ENCODE measurements at places on chromosomes 1 and 21.
A peak's percentile ranks its signal among the peaks of the same experiment; 100 is the strongest.

DNA sequence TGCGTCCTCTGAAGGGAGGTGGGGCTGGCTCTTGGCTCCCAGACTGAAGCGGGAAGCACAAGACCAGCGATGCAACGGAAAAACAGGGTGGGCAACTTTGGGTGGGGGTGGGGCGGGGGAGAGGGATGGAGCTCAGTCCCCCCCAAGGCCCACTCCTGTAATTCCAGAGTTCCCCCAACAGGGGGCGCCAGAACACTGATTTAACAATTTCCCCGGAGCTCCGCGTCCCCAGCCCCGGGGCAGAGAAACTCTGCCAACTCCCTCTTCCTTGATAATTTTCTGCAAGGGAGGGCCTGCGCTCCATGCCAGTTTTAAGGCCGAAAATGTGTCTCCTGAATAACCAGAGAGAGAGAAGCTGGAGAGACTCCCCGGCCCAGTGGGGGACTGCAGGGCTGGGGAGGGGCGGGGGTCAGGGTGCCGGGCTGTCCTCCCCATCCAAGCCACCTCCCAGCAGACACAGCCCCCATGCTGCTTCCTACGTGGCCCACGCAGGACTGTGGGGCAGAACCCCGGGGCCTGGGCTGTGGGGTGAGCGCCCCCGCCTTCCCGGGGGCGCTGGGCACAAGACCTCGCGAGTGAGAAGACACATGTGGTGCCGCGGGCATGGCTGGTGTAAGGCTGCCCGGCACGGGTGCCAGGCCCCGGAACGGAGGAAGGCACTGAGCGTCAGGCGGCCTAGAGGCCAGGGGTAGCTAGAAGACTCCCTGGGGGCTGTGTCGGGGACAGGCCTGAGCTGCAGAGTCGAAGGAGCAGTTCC is 51.4 kb downstream of the KIF21B start:
- peak; percentile 29 for DNase-seq

- DNase-seq = no peak
Observed at GRCh38 chr1:45621895-45622523, 1.8 kb downstream of the CCDC17 start.

GRCh38 chr1:220012259-220012658 is 34.0 kb downstream of the EPRS1 start:
- no peak for DNase-seq

DNA sequence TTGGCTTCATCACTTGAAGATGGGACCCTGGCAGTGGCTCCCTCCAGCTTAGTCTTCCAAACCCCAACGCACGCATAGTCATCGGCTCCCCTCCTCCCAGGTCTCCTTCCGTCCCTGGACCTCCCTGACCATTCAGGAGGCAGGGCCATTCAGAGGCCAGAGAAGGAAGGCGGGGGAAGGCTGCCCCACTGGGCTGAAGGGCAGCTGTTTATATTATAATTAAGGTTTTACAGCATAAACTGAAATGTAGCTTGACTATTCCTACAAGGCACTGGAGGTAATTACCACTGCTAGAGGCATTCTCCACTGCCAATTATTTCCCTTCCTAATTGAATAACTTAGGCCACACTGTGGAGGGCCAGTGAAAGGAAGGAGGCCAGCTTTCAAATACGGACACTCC is 170.6 kb upstream of the PROX1 start:
- DNase-seq = no peak

DNA sequence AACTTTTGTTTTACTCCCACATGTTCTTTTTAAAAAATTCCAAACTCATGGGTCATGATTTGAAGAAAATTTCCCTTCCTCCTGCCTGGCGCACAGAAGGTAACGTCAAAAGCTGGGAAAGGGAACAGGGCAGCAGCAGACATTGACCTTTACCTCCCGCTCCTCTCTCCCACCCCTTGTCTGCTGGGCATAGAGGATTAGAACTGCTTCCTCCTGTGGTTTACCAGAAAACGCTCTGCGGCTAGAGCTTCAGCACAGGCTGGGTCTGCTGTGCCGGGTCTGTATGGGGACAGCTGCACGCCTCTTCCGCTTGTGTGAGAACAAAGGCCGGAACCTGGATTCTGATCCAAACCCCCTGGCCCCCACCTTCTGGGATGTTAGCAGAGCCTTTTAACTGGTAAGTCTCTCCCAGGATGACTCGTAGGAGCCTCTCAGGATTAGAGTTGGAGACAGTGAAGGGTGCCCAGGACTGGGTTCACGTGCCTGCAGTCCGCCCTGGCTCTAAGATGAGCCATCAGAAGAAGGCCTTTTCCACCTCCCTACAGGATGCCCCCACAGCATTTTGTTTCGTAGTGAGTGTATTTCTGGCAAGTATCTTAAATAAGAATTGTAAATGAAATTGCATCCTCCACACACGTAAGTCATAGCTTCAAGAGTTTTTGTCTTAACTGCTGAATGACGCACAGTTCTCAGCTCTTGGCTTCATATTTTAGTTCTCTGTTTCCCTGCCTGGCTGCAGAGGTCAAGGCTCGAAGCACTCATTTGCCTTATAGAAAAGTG is 5.2 kb downstream of the H6PD start:
- DNase-seq = peak; percentile 93

DNA sequence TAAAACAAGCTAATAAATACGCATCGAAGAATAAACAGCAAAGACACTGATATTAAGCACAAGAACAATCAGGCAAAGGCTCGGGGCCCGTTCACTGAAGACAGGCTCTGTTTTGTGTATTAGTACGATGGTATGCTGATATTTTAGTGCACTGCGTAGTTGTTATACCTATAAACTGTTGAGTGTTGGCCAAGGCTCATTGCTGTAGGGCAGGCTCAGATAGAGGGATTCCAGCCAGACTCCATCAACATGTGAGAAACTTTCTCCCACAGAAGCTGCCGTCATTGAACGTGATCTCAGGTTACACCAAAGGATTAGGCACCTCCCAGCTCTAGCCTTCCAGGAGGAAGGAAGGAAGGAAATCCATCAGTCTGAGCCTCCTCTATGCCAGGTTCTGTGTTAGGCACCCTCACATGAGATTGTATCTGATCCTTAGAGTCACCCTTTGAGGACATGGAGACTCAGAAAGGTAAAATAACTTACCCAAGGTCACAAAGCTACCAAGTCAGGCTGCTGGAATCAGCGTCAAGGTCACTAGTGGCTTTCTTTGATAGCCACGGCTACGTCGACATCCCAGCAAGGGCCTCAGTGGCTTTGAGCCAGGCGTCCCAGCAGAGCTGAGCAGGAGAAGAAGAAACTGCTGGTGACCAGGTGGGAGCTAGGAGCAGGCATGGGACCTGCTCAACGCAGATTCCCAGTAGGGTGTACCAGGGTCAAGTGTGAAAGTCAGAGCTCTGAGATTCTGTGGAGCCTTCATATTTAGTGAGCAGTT is 14.8 kb downstream of the BCAR3 start:
- DNase-seq = peak; percentile 52

- DNase-seq = no peak
Observed at GRCh38 chr1:19373211-19374082, 61.3 kb downstream of the SLC66A1 start.

- peak; percentile 28 for DNase-seq
Observed at GRCh38 chr21:42174173-42174572, 44.8 kb upstream of the ABCG1 start.

- peak; percentile 69 for DNase-seq
Observed at GRCh38 chr1:74733604-74734484, 892 bp downstream of the TYW3 start.

GRCh38 chr21:43712268-43712942 is 6.5 kb upstream of the PDXK start:
- DNase-seq = peak; percentile 32

- DNase-seq = no peak
Observed at GRCh38 chr1:3393987-3394920, 60.2 kb upstream of the ARHGEF16 start.
